Stimulated activated CD8-positive, alpha-beta memory T cell treated with anti-CD3 and anti-CD28 coated beads, Interleukin-2, amount 100 ng/mL, for 48 hours (primary cell): ENCODE measurements at places on chromosomes 1 and 21.

DNA sequence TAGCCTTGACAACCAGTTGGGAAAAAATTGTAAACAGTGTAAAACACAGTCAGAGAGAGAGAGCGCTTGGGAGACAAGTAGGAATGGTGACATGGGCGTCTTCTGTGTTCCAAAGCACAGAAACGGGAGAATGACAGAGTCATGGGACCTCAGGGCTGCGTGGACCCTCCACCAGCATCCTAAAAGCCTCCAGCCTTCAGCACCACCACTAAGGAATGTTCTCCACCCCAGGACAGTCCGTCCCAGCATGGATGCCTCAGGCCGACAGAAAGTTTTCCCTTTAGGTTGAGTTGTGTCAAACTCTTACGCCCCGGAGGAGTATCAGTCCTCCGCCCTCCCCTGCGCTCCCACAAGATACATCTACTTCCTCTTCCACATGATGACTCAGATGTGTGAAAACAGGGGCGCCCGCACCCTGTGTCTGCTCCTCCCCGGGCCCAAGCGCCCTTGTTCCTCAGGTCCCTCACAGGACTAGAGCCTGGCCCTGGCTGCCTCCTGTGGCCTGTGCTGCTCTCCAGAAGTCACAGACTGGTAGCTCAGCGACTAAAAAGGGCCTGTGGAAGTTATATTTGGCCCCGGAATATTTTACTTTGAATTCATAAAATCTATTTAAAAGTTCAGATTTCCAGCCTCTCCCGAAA is 63.9 kb upstream of the EFHD2 start:
- peak; percentile 46 for DNase-seq

DNA sequence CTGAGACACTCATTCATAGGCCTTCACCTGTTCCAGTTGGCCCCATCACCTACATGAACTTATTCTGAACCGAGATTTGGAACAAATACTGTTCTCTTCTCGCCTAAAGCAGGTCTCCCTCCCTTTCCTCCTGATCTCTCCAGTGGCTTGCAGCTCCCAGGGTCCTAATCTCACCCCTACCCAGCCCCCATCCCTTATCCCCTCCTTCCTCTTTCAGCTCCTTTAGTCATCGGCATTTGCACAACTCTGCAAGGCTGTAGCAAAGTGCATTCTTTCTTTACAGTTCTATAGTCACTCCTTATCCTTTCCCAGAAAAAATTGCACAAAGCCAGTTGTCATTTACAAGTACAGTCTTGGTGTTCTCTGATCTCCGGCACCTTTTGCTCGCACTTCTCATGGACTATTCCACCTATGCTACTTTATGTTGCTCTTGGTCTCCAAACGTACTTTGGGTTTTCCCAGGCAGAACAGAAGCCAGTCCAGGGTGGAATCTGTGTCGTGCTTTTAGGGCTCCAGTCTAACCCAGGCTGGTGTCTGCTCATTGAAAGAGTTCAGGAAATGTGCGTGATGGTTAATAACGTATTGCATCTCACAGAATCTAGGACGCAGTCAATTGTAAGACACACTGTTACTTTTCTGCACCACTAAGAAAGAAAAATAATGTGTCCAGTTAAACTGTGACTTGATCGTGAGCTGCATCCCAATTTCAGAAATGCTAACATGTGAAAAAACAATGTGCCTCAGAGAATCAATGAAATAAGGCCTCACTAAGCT is 965 bp downstream of the ABCA4 start:
- DNase-seq, result no peak

DNA sequence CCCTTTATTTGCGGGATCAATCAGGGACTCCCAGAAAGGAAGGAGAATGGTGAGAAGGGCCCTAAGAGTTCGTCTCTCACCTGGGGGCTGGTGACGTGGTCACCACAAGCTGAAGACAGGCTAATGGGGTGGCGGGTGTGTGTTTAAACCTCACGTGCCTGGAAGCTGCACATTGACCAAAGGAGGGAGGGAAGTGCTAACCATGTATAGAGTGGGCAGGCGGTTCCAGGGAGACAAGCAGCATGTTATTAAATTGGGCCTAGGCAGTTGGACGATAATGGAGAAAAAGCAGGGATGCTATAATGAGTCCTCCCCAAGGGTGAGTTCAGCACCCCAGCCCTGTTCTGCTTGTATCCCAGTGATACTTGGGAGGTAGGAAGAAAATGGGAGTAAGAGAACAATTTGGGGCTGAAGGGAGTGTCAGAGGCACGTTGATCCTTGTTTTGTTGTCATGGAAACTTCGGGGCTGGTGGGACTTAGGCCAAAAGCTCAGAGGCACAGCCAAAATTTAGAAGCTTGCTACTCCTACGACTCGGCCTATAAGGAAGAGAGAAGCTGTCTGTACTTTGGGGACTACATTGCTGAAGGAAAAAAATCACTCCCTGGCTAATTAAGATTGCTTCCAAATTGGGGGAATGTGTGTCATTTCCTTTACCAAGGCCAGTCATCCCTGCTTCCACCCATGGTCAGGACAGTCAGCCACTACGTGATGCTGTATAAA is 33.2 kb upstream of the EPHA8 start:
- no peak for DNase-seq

GRCh38 chr1:226764533-226764932 is 25.5 kb upstream of the ITPKB start:
- no peak for DNase-seq

GRCh38 chr1:226344441-226345259 is 35.7 kb upstream of the LIN9 start:
- DNase-seq, result no peak

DNA sequence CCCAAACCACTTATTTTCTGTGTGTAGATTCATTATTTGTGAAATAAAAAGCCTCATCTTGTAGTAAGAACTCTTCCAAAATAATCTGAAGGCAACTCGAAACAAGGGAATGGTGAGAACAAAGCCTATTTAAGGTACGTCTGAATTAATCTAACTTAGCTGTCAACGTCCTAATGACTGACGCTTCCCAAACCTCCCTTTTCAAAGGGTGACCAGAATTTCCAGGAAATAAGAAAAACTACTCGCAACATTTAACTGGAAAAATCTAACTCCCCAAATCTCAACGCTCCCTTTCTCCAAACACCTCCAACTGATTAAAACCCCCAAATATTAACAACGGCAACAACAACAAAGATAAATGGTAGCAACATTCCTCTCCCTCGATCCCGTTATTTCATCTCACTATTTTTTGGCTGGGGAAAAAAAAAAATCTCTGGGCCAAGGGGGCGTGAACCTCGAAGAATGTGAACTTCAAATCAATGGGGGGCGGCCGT is 693 bp downstream of the SRSF10 start:
- no peak for DNase-seq

- peak; percentile 13 for DNase-seq
Observed at GRCh38 chr1:5423109-5423508, 569.1 kb downstream of the NPHP4 start.

DNA sequence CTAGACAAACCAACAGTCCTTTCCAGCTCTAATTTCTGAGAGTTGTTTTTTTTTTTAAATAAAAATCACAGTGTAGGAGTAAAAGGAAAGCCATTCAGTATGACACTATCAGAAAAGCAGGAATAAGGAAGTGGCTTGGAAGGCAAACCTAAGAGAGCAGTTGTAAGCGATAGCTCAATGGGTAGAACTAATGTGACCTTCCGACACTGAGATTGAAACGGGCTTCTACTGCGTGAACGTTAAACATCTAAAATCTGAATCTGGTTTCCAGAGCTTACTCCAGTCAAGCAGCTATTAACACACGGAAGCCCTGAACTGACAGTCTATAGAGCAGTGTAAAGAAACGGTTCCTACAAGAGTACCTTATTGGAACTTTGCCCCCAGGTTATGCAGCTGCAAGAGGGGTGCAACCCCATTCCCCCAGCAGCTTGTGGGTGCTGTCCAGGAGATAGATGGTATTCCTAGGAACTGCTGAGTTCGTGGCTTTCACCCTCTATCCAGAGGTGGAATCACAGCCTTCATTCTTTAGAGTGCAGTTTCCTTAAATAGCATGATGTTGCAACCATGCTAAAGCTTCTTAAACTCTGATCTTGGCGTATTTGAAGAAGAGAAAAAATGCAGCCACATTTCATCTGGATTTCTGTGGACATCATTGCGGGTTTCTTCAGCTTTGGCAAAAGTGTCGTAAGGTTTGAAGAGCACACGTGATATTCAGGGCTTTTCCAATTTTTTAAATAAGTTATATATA is 3.3 kb upstream of the IRF2BP2 start:
- DNase-seq, result no peak

GRCh38 chr21:45125357-45125756 is 51.0 kb downstream of the ADARB1 start:
- DNase-seq, result no peak

- no peak for DNase-seq
Observed at GRCh38 chr21:29290240-29290639, 8.5 kb upstream of the BACH1 start.

DNA sequence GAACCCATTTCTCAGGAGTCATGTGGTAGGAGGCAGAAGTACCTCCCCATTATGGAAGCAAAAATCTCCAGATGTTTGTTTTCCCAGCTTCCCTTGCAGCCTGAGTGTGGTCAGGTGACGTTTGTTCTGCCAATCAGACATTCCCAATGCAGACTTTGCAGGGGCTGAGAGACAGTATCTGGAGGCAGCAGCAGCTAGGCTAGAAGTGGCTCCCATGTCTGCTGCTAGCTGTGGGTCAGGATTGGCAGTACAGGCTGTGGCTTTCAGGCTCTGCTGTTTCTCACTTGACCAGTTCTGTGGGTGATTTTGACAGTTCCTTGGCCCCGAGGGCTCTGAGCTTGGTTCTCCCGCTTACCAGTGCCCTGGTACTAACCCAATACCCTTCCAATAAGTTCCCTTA is 58.6 kb upstream of the NBPF3 start:
- no peak for DNase-seq

DNA sequence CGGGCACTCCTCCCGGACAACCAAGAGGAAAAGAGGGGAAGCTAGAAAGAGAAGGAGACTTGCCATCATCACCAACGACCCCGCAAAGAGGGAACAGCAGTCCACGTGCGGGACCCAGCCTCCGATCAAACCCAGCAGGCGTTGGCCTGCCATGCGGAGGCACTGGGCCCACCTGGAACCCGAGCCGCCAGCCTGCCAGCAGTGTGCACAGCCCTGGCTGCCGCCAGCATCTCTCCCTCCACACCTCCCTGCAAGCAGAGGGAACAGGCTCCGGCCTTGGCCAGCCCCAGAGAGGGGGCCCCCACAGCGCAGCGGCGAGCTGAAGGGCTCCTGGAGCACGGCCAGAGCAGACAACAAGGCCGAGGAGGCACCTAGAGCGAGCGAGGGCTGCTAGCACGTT is 1244.7 kb upstream of the B3GALT2 start:
- DNase-seq, result no peak

DNA sequence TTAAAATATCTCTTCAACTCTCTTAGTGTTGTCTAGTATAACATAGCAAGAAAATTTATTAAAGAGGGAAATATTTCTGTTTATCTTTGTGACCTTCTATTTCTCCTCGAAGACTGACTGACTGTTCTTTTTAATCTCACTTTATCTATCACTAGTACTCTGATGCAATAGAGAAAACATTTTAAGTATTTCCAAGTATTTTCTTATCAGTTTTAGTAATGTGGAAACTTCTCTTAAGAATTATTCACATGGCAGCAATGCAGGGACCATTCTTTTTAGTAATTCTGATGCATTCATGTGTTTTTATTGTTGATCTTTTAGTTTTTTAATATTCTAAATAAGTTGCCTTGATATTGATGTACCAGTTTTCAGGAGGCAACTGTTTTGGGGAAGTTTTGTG is 115.7 kb downstream of the NEK7 start:
- no peak for DNase-seq

DNA sequence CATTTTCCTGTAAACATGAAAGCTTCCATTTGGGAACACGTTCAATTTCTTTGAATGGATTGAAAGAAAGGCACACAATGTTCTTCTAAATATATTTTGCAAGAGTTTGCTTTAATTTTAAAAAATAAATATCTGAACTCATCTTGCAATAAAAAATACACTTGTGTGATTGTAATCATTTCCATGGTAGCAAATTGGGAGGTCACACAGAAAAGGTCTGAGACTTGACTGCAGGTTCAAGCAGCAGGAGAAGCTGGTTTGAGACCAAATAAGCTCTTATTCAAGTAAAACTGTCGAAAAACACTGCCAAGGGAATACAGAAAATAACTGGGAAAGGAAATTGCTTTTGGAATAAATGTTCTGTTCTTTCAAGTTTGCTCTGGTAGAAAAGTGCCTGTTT is 498.9 kb downstream of the ADGRL2 start:
- DNase-seq, result no peak

- no peak for DNase-seq
Observed at GRCh38 chr1:25795946-25796810, 3.8 kb upstream of the SELENON start.

DNA sequence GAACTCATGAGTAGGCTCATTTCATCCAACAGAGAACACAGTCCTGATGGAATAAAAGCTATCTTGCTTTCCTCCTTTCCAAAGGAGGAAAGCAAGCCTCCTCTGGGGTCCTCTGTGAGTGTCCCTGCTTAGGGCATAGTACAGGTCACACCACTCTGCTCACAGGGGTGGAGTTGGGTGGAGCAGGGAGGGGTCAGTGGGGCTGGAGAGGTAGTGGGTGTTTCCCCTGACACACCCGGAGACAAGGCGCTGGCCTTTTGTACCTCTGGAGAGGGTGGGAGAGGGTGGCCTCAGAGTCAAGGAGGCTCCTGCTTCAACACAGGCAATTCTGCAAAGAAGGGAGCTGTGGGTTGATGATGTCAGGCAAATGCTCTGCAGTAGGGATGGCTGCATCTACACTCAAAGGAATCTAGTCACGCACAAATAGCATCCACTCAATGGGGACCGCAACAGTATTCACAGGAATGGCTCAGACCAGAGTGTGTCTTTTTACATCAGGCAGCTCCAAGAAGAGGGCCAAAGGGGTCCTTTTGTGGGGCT is 58.6 kb upstream of the PLXNA2 start:
- DNase-seq, result no peak

- no peak for DNase-seq
Observed at GRCh38 chr1:66416295-66416694, 117.7 kb upstream of the SGIP1 start.

DNA sequence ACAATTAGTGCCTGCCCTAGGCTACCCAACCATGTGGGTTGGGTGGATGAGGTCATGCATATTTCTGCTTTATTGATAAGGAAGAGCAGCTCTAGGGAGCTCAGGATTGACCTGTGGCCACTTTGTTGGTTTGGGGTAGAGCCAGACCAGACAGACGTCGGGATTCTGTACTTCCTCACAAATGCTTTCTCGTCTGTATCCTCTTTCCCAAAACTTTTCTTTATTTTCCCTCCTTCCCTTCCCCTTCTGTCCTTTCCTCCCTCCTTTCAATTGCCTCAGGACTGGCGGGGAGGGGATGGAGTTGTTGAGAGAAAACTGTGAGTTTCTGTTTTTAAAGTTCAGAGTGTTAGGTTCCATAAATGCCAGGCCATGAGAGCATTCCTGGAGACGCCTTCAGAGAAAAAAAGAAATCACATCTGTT is 68.0 kb downstream of the UCK2 start:
- no peak for DNase-seq

DNA sequence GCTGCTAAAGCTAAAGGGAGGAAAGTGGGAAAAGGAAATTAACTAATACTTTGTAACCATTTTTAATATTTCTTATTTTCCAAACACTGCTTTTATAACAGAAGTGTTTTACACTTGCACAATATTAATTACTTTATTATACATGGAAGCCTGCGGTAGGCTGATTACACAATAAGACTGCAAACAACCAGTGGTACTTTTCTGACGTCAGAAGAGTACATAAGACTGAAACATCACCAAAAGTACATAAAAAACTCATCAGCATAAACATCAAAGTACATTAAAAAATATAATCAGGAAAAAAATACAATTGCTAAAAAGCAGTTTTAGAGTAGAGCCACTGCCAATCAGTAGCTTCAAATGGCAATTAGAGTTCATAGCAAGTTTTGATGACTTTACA is 4.6 kb downstream of the ZNF281 start:
- no peak for DNase-seq

- DNase-seq, result no peak
Observed at GRCh38 chr1:174626031-174627025, 178.6 kb downstream of the GPR52 start.
